ENCODE measurements at places on chromosomes 4 and X.
A peak's percentile ranks its signal among the peaks of the same experiment; 100 is the strongest.

DNA sequence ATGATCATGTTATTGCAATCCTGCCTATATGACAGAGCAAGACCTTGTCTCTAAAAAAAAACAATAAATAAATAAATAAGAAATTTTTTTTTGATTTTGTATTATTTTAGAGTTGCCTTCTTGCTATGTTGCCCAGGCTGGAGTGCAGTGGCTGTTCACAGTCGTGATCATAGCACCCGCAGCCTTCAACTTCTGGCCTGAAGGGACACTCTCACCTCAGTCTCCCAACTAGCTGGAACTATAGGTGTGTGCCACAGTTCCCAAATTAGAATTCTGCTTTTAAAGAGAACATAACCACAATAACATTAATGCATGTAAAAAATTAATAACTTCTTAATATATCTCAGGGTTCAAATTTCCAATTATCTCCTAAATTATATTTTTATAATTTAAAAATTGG lies 7.8 kb downstream of the YIPF6 start:
- H3K27ac ChIP-seq: no peak overlapping the region
- no peaks in the 10 kb centered on the region for H3K4me1 ChIP-seq
- DNase-seq: no peak
- H3K4me3 ChIP-seq: no peak overlapping the region

DNA sequence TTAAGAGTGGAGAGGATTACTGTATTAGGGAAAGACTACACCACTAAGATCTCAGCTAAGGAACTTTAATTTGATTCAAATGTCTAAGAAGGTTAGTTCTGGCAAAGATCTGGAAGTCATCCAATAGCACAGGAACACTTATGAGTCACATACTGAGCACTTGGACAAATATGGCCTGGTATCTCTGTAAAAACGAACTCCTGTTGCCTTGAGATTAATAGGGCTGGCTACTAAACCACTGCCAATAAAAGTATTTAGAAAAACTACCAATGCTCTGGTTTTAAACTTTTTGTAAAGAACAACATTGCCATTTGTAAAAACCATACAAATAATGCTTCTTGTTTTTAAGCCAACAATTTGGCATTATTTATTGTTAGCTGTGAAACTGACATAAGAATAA lies 70.5 kb downstream of the SEC24D start:
- H3K4me1 ChIP-seq: no peaks in the 10 kb centered on the region
- no peak overlapping the region for H3K4me3 ChIP-seq
- DNase-seq: no peak
- no peaks in the 10 kb centered on the region for H3K27me3 ChIP-seq

GRCh38 chr4:152635851-152636250 lies 43.9 kb downstream of the TMEM154 start:
- H3K27me3 ChIP-seq: no peaks in the 10 kb centered on the region
- no peak overlapping the region for H3K27ac ChIP-seq
- no peak overlapping the region for H3K4me3 ChIP-seq
- DNase-seq: no peak
- H3K36me3 ChIP-seq: peaks cover 23% of the 10 kb centered on the region

DNA sequence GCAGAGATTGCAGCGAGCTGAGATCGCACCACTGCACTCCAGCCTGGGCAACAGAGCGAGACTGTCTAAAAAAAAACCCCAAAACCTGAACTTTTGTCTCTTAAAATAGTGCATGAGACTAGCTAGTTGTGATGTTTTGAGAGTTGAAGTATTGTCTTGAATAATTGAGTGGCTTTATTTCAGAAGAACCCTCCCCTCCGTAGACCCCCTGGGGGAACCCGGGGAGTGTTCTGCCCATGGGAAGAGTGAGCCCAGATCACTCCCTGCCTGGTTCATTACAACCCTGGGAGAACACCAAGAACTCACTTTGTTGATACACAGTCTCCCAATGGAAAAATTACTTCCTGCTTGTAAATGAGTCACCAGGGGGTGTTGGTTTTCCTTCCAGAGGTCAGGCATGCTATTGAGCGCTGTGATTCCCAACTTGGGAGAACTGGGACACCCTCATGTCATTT lies 65.3 kb upstream of the SHISA3 start:
- no peaks in the 10 kb centered on the region for H3K36me3 ChIP-seq
- DNase-seq: no peak
- no peaks in the 10 kb centered on the region for H3K4me1 ChIP-seq
- H3K27me3 ChIP-seq: no peaks in the 10 kb centered on the region

GRCh38 chr4:136864604-136865185 lies 667.6 kb downstream of the PCDH18 start:
- no peak for DNase-seq
- no peak overlapping the region for H3K4me3 ChIP-seq
- H3K27me3 ChIP-seq: no peaks in the 10 kb centered on the region
- no peaks in the 10 kb centered on the region for H3K4me1 ChIP-seq

DNA sequence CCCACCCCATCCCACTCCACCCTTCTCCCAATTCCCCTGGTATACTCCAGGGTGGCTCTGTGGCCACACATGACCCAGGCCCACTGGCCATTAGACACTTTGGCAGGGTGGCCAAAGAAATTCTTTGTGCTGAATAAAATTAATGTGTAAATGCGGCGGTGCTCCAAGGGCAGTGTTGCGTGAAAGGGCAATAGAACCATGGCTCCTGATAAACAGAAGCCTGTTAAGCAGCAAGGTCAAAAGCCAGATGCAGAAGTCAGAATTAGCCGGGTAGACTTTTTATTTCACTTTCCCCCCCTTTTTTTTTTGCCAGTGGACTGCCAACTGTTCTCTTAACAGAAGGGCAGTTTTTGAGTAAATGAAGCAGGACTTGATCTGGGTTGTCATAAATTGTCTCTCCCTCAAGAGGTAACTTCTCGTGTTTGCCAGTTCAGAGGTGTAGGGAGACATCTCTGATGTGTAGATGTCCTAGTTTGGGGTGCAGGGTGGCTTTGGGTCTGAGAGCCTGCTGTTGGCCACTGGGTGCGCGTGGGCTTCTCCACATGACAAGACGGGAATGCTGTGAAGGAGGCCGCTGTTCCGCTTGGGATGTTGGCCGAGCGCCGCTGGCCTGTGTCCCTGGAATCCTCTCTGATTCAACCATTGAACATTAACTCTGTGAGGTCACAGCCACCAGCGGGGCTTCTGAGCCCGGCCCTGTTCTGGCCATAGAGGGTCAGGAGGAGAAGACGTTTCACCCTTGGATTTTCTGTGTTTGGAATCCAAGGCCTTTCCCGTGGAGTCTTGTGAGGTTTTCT lies 139.5 kb downstream of the TBL1X start:
- no peaks in the 10 kb centered on the region for H3K27me3 ChIP-seq
- H3K4me3 ChIP-seq: no peak overlapping the region
- H3K4me1 ChIP-seq: no peaks in the 10 kb centered on the region
- H3K27ac ChIP-seq: no peak overlapping the region
- no peaks in the 10 kb centered on the region for H3K36me3 ChIP-seq
- no peak for DNase-seq

DNA sequence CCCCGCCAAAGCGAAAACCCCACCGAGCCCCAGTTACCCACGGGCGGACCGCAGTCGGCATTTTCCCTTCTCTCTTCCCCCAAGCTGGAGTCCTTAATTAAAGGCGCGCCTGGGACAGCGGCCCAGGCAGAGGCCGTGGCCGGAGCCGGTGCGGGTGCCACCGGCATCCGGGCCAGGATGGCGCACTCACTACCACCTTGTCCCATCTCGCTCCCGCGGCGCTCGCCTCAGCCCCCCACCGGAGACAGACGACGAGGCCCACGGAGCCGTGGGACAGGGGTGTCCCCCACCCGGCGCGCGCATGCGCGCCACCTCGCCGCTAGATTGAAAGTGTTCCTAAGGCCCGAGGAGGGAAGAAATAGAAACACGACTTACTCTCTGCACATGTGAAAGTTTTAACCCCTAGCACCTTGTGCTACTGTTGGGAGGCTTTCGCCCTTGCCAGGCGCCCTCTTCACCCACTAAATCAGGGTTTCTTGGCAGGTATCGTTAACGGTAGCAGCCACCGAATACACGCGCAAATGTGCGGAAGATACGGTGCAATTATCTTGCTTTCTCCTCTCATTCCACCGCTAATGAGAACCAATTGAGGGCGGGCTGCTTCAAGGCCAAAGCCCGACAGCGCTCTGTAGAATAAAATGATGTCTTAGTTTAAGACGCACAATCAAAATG lies 64.3 kb upstream of the CCDC160 start:
- H3K27me3 ChIP-seq: no peaks in the 10 kb centered on the region
- peak overlapping the region; percentile 52 for H3K4me3 ChIP-seq
- no peaks in the 10 kb centered on the region for H3K36me3 ChIP-seq
- DNase-seq: peak; percentile 27

GRCh38 chr4:8641256-8641655 lies 48.7 kb downstream of the CPZ start:
- no peaks in the 10 kb centered on the region for H3K4me1 ChIP-seq
- no peak overlapping the region for H3K4me3 ChIP-seq
- H3K27me3 ChIP-seq: peaks cover 8% of the 10 kb centered on the region
- no peak overlapping the region for H3K27ac ChIP-seq
- H3K36me3 ChIP-seq: no peaks in the 10 kb centered on the region
- DNase-seq: no peak

DNA sequence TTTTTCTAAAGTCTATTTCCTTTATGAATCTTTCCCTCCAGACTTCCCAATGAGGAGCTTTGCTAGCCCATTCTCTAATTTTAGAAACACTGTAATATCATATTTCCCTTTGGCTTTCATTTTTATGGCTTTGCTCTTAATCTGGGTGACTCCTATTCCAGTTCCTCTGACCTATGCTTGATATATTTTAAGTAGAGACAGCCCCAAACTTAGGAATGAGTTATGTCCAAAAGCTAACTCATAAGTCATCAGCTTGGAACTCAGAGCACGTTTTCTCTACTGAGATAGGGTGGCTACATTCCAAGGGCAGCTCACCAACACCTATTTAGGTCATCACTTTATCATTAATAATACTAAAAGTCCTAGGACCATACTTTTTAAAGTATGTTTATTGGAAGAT lies 77.8 kb downstream of the OR13H1 start:
- no peak overlapping the region for H3K4me3 ChIP-seq
- no peaks in the 10 kb centered on the region for H3K27me3 ChIP-seq
- H3K27ac ChIP-seq: no peak overlapping the region
- H3K36me3 ChIP-seq: no peaks in the 10 kb centered on the region
- H3K4me1 ChIP-seq: no peaks in the 10 kb centered on the region
